Activated CD4-positive, alpha-beta T cell treated with anti-CD3 and anti-CD28 coated beads, Interleukin-2, amount 50 U/mL, for 24 hours (primary cell): ENCODE measurements at places on chromosomes 5 and 9.

GRCh38 chr5:85921590-85921989, 696.2 kb upstream of the COX7C start:
- no peak for DNase-seq

GRCh38 chr5:40224421-40224820, 455.3 kb upstream of the PTGER4 start:
- DNase-seq = no peak

DNA sequence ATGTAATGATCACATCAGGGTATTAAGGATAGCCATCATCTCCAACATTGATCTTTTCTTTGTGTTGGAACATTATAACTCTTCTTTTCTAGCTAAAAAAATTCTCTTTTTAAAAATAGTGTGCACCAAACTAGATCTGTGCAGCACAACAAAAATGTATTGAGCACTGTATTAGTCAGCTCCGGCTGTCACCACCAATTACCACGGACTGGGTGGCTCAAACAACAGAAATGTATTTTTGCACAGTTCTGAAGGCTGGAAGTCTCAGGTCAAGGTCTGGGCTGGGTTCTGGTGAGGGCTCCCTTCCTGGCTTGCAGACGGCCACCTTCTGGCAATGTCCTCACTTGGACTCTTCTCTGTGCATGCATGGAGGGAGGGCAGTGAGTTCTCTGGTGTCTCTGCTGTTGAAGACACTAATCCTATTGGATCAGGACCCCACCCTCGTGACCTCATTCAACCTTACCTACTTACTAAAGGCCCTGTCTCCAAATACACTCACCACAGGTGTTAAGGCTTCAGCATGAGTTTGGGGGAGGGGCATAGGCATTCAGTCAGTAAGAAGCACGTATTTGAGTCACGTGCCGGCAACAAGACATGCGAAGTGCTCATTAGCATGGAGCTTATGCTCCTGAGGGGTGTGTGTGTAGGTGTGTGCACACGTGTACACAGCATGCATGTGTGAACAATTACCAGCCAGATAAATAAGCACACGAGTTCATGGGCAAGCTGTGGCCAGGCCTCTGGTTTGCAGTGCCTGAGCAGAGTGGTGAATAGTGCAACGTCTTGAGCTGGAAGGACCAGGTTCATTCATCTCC, 89.4 kb upstream of the SH3PXD2B start:
- no peak for DNase-seq

DNA sequence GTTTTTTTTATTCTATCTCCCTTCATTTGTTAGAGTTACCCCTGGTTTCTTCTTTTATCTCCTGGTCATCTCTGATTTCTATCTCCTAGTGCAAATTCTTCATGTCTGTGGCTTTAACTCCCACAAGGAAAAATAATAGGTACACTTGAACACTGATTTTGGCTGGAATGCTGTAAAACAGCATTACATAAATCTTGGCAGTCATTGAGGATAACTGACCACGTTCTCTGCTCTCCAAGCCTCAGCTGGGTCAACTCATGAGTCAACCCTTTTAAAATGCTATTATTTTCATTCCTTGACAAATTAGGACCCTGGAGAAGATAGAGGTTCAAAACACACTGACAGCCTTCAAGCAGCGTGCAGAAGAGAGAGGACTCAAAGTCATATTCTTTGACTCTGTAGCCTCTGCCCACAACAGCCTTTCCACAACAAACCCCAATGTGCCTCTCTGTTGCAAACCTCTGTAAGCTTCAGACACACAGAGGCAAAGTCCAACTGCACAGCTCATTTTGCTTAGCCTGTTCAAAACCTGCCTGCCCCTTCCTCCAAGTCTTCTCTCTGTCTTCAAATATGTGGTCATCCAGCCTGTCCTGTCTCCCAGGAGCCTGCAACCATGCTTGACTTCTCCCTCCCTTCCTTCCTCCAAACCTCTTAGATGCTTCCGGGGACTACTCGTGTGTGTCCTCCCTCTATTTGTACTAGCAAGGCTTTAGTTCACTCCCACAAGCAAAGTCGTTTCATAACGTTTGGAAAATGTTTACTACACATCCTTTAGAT, 398.4 kb downstream of the MED10 start:
- no peak for DNase-seq

GRCh38 chr5:58827463-58827862, 244.6 kb downstream of the RAB3C start:
- no peak for DNase-seq
